ENCODE measurements at places on chromosomes 2 and 18. TPM values are rescaled to one million over a fixed set of nuclear protein-coding genes. Genes with fewer than 3 reads are reported as not detected.

DSG4 gene
- total RNA-seq, result not detected

POTEJ gene
- 0.65 TPM for total RNA-seq

KATNAL2 gene
- total RNA-seq, result 0.98 TPM

GALNT5 gene
- not detected for total RNA-seq

GLB1L gene
- 6.9 TPM for total RNA-seq

IL1RL1 gene
- 31.0 TPM for total RNA-seq

GRHL1 gene
- total RNA-seq, result 0.57 TPM

BCL11A gene
- total RNA-seq, result 0.38 TPM

TFCP2L1 gene
- not detected for total RNA-seq

CNTNAP5 gene
- not detected for total RNA-seq

PDE1A gene
- 1.7 TPM for total RNA-seq

HOXD13 gene
- not detected for total RNA-seq

ALK gene
- not detected for total RNA-seq

PAX8 gene
- total RNA-seq, result 1.3 TPM

GPR75 gene
- 3.9 TPM for total RNA-seq

XIRP2 gene
- 0.33 TPM for total RNA-seq

MC2R gene
- not detected for total RNA-seq

All from vein endothelial cell (primary cell).